ENCODE measurements at places on chromosomes 1 and 21. TPM values are rescaled to one million over a fixed set of nuclear protein-coding genes. Genes with fewer than 3 reads are reported as not detected.

The SYCP1 gene
- total RNA-seq = not detected

The HMGB4 gene
- total RNA-seq = not detected

The AADACL4 gene
- total RNA-seq = not detected

DNA sequence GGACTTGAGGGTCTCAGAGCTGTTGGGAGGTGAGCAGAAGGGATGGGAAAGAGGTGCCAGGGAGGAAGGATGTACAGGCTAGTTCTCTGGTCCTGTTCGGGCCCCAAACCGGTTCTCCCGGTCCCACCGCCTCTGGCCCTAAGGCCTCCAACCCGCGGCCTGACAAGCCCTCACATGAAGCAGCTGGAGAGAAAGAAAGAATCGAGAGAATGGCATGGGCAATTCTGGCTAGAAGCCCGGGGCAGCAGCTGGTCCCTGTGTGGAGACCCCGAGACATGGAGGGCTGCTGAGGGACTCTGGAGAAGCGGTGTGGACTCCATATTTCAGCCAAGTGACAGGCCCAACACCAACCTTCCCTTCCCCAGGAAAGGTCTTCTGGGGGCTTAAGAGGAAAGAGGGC is 730 bp downstream of the CDC42SE1 start:
- peak; percentile 48 for DNase-seq

DNA sequence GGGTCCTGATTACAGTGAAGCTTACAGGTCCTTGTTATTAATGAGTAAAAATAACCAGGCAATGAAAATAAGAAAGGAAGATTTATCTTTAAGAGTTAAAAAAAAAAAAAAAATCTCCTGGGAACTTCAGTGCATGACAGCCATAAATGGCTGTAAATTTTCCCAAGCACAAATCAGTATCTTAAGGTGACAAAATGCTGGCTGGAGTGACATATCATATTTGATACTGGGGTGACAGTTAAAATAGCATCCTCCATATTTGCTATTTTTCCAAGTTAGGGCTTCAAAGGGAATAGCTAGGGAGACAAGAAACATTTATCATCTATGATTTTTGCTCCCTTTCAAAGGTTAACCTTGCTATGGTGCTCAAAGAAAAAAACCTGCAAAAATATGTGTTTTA is 226.6 kb downstream of the PRDM2 start:
- DNase-seq = no peak

DNA sequence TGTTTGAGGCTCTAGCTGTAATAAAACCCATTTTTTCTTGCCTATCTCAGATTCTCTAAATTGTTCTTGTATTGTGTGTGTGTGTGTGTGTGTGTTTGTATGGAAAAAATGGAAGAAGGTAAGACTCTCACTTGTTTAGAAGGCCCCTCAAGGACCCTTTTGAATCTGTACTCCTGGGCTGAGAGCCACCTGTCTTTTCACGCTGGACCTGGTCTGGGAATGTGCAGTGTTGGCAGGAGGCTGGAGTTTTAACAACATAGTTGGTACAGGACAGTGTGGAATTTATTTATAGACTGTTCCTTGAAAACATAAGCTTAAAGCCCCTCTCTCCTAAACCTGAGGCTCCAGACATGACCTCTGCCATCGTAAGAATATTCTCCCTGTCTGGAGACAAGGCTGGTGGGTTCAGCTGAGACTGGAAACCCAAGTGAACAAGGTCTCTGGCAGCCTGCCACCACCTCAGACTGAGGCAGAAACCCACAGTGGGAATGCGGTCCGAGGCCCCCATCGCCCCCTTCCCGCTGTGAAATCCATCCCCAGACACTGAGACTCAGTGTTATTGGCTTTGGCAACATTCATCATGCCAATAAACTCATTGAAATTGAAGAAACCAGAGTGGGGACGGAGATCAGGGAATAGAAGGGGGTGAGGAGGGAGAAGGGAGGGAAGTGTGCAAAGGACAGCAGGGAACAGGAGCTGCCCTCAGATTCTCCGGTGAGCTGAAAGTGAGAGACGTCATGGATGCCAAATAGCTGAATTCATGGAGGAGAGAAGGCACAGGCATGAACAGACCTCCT is 24.6 kb upstream of the PLXNA2 start:
- no peak for DNase-seq

DNA sequence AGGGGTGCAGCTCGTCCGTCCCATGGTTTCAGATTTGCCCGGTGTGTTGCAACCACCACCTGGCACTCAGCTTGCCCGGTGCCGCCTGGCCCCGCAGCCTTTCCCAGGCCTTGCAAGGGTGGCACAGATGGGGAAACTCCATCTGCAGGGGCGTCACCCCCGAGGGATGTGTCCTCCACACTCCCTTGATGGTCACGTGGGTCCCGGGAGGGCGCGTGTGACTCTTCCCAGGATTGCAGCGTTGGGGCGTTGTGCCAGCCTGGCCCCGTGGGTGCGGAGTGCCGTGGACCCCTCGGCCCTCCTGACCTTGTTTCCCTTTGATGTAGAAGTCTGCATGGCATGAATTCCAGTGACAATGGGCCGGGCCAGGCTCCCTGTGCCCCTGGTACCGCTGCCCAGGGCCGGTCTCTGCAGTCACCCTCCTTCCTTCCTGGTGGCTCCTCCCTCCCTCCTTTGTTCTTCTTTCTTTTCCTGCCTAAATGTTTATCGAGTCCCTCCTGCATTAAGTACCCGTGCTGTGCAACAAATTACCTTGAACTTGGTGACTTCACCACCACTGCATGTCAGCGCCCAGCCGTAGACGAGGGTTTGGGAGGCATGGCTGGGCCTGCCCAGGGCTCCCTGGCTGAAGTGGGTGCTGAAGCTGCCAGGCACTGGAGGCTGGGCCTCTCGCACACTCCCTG is 22.9 kb downstream of the RRP1 start:
- DNase-seq = peak; percentile 43

- DNase-seq = peak; percentile 70
Observed at GRCh38 chr1:61056573-61057439, 25.6 kb upstream of the NFIA start.

- no peak for DNase-seq
Observed at GRCh38 chr1:206708058-206708457, 23.4 kb downstream of the MAPKAPK2 start.

- DNase-seq = no peak
Observed at GRCh38 chr1:219805191-219805590, 123.2 kb downstream of the SLC30A10 start.

GRCh38 chr1:44318097-44319088 is 36.7 kb downstream of the ERI3 start:
- DNase-seq = no peak

DNA sequence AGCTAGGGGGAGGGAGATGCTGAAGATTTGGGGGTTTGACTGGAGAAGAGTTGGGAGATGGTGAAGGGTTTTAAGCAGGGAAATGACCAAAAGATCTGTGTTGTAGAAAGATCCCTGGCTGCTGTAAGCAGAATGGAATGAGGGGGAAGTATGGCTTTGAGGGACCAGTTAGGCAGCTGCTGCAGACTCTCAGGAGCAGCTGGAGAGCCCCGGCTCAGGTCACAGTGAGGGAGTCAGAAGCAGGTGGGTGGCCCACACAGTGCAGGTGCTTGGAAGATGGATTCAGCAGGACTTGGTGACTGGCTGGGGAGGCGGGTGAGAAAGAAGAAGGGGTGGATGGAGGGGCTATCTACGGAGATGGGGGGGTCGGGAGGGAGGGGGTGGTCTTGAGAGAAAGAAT is 35.7 kb downstream of the EDN2 start:
- no peak for DNase-seq
